SK-N-SH treated with all-trans-retinoic acid at 6 μM for 48 hours (cell line): ENCODE measurements at places on chromosomes 6 and 20.
A peak's percentile ranks its signal among the peaks of the same experiment; 100 is the strongest.

- ATAC-seq: no peak
Measured at GRCh38 chr6:148790817-148791216, 44.0 kb downstream of the UST start.

DNA sequence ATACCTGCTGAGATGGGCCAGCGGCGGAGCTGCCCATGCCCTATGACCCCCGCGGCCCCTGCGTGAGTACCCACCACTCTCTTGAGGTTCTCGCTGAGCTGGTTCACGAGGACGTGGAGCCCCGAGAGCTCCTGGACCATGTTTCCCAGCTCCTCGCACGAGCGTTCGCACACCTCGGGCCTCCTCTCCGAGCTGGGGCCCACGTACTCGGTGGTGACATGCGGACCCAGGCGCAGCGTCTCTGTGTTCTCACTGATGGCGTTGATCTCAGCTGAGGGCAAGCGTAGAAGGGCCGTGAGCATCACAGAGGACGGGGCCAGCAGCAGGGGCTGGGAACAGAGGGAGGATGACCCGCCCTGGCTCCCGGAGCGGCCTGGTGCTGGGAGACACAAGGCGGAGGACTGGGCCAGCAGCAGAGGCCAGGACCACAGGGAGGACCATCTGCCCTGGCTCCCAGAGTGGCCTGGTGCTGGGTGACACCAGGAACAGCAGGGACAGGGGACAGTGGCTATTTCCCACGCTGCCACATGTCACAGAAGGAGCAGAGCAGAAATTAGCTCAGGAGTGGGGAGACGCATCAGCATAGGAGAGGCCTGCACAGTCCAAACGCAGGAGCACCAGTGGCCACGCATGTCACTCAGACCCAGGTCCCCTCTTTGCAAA lies 11.8 kb downstream of the THBS2 start:
- no peak for ATAC-seq

GRCh38 chr20:5180933-5181332 lies 54.1 kb downstream of the CDS2 start:
- ATAC-seq: no peak

DNA sequence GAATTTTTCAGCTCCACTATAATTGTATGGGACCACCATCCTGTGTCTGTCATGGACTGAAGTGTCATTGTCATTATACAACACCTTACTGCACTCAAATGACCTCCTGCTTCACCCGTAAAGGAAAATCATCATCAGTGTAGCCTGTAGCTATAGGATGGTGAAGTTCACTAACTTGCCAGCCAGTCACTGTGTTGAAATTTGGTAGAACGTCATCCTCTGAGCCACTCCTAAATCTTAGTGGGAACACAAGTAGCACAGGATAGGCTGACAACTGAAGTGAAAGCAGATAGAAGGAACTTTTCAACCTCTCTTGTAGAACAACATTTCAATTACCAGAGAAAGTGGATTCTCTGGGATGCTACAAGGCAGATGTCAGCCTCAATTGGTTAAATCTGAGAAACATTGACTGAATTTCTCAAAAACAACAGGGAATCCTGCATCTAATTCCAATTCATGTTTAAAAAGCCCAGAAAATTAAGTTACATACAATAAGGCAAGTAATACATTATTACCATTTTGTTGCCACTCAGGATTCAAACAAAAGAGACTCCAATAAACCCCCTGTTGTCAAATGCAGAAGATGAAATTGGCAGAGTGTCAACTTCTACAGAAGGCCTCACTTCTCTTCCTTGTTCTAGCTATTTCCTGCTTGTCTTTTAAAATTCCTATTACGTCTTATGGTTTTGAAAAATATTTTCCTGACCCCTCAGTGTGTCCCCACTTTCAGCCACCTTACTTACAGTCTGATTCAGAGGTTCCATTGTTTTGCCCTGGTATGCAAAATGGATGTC lies 647.9 kb upstream of the AGPAT4 start:
- ATAC-seq: no peak

DNA sequence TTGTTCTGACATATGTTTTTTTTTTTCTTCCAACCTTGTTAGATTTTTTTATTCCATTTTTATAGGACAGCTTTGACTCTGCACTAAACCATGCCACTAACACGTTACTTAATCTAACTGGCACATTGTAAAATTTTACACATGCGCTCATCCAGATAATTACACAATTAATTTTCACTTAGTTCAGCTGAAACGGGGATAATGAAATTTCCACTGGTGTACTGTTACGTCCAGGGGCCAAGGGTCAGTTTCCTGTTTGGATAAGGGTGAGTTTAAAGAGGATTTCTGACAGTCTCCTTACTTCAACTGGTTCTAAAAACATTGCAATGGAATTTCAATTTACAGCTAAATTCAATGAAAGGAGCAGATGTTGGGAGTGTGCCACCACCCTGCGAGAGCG lies 221.8 kb upstream of the CEP162 start:
- ATAC-seq: no peak

DNA sequence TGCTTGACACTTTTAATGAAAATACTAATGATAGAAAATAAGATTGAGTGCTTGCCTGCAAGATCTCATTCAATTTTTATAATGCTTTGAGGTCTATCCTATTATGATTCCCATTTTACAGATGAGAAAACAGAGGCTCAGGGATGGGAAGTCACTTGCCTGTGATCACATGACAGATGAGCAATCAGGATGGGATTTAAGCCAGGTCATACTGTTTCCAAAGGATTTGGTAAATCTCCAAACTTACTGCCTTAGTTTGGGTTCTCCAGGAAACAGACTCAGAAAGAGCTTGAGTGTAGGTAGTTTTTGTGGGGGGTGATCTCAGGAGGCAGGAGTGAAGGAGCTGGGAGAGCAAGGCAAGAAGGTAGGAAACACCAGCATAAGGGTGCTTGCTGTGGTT lies 456.3 kb downstream of the MAFB start:
- no peak for ATAC-seq

GRCh38 chr6:40891131-40891530 lies 147.9 kb downstream of the UNC5CL start:
- ATAC-seq: no peak

DNA sequence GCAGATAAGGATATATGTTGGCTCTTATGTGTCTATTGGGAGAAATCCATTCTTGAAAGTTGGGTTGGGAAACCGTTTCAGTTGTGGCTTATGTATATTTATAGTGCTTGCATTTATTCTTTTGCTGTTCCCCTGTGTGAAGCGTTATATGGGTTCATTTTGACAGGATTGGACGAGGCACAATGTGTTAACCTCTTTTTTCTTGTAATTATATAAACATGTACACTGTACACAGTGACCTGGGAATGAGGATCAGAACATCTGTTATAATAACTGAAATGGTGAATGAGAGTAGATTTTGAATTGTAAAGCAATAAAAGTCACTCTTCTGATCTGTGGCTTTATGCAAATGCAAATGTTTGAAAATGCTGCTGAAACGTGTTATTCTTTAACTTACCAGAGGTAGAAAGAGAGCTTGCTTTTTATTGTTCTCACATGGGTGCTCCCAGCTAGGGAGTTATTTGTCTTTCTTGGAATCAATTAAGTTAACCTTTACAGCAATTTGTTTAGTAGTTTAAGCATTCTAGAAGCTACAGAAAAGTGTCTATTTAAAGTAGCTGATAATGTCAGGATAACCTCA lies 213.7 kb downstream of the GRIK2 start:
- ATAC-seq: no peak

DNA sequence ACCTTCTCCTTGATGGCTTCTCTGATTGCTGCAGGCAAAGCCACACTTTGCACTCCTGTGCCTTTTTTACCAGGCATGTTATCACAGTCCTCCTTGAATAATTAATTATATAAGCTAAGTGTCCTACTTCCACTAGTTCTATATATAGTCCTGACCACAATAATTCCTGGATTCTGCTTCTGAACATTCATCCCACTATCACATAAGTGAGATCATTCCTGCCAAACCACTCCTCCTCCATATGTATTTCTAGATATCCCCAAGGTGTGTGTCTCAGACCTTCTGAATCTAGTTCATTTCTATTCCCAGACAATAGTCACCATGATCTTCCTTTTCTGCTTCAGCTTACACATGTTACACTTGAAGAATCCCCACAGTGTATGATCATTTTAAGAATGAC lies 1237.5 kb upstream of the MAP3K7 start:
- no peak for ATAC-seq

DNA sequence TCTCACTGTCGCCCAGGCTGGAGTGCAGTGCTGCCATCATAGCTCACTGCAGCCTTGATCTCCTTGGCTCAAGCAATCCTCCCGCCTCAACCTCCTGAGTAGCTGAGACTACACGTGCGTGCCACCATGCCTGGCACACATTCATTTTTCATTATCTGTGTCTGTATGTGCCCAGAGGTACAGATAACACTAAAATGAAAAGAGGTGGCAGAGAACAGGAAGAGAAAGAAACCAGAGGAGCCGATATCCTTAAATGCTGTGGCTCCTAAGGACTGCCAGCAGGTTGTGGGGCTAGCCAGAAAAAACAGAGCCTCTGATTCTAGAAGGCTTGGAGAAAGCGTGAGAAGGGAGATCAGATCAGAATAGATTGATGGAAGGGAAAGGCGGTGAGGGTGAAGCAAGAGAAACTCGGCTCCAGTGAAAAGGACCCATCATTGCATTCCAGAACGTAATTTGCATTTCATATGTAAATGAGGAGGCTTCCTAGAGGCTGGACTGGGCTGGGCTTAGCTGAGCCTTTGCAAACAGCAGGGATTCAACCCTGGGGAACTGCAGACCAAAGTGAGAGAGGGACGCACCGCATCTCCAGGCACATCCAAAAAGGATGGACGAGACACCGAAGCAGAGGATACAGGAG lies 64.2 kb downstream of the GCNT2 start:
- no peak for ATAC-seq

DNA sequence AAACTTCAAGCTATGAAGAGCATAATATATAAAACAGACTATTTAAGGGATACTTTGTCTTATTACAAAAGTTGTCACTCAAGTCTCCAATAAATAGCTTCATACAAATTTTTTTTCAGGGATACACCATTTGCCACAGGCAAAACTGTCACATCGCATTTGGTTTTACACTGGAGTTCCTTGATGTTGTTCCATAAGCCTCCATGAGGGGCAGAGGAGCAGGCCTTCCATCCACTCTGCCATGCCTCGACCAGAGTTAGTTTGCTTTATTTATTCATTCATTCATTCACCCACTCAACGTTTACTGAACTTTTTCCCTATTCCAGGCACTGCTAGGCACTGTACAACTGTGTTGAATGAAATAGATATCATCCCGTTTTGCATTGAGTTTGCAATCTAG lies 246.6 kb downstream of the PHF3 start:
- ATAC-seq: peak; percentile 72; the same call in 2 of the 3 replicates

DNA sequence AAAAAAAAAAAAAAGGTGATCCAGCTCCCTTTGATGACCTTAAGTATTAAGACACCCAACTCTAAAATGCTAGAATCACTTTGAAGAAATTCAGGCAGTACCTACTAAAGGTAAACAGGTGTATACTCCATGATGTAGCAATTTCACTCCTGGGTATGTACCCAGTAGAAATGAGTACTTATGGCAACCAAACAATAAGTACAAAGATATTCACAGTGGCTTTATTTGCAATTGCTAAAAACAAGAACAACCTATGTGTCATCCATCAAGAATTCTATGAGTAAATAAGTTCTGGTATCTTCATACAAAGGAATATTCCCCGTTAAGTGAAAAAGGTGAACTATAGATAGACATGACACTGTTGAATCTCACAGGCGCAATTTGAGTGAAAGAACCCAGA lies 29.4 kb downstream of the MDGA1 start:
- peak; percentile 19; the same call in 1 of the 3 replicates for ATAC-seq

DNA sequence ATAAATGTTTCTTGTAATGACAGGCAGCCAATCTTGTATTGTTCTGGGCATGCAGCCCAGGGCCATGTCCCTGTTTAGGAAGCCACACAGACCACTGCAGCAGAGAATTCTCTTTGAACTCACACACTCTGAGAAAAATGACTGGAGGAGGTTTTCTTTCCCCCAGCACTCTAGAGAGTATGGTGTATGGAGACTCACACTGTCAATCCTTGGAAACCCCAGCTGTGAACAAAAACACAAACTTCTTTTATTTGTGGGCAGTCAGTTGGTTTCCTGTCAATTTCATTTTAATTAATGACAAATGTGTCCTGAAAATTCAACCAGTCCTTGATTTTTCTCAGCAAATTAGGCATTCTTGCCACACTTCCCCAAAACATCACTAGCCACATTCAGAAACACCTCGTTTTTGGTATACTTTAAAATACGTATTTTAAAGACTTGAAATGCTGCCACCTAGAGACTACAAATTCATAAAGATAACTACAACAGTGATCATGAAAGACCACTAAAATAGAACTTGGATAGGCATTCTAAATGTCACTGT lies 52.9 kb upstream of the UFL1 start:
- peak; percentile 50; the same call in 2 of the 3 replicates for ATAC-seq

DNA sequence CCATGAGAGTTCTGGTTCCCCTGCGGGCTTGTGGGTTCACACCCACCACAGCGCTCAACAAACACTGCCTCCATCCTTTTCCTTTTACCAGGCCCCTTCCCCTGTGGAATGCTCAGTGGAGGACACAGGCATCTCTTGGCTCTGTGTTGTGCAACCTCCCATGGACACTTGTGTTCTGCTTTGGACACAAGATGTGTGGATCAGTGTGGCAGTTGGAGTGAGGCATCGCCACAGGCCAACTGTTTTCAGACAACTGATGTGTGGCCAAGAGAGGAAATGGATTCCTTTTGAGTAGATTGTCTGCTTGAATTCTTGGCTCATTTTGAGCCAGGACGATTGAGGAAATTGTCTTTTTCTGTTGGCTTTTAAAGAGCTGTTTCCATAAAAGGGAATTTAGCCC lies 26.8 kb downstream of the CST8 start:
- no peak for ATAC-seq

GRCh38 chr6:84768442-84769174 lies 4.2 kb upstream of the TBX18 start:
- no peak for ATAC-seq
